Stimulated activated CD4-positive, alpha-beta T cell treated with anti-CD3 and anti-CD28 coated beads, Interleukin-12 subunit alpha, Interleukin-12 subunit beta, amount 100 ng/mL, for 24 hours (primary cell): ENCODE measurements at places on chromosomes 2 and 18.

DNA sequence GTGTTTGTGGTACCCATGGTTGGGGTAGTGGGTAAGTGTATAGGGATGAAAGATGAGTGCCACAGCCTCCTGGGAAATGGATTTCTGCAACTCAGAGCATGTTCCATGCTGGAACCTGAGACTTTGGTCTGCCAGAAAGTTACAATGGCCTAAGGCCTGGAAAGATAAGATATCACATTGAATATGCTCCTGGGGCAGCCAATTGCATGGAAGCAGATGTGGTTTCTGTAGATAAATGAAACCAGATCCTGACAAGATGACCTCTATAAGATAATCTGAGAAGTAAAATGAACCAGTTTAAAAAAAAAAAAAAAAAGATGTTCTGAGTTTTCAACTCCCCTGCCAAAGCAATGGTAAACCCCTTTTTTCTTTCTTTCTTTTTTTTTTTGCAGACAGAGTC is 91.4 kb upstream of the NCK2 start:
- no peak for DNase-seq

DNA sequence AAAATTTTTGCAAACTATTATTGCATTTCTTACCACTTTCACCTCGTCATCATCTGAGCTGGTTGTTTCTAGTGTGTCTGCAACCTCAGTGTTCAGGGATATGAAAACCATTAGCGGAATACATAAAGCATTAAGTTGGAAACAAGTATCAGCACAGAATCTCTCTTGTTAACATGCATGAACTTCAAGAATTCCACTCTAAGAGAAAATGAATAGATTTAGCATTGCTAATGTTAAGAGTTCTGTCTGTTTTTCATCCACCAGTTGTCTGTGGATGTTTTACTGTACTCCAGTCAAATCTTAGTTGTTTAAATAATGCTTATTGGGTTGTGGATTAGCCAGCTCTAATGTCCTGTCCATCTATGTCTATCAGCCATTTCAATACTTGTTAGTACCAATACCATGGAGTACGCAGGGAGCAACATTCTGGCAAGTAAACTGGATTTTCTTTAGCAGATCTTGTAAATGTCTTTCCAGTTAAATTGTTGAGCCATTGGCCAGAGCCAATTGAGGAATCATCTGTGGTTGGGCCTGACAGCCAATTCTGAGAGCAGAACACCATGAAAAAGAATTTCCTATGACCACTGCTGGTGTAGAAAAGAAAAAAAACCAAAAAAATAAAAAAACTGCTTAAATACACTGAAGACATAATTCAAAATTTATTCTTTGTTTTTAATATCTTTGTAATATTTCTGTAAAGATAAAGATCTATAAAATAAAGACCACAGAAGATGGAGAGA is 82.5 kb downstream of the SLC8A1 start:
- no peak for DNase-seq

DNA sequence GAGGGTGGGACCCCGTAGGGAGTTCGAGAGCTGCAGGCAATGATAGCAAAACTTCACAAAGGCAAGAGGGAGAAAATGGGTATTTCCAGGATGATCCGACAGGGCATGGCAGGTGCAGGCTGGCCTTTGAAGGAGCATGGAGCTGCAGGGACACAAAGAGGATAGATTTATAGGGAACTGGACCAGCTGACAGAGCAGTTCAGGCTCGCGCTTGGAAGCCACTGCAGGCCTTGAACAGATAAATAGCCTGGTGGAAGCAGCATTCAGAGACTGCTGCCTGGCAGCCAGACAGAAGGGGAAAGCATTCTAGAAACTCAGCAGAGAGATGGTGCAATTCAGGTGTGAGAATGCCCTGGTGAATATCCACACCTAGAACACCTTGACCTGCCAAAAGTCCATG is 29.3 kb upstream of the CREG2 start:
- DNase-seq = no peak

GRCh38 chr18:41226186-41226585 is 728.8 kb upstream of the PIK3C3 start:
- no peak for DNase-seq

DNA sequence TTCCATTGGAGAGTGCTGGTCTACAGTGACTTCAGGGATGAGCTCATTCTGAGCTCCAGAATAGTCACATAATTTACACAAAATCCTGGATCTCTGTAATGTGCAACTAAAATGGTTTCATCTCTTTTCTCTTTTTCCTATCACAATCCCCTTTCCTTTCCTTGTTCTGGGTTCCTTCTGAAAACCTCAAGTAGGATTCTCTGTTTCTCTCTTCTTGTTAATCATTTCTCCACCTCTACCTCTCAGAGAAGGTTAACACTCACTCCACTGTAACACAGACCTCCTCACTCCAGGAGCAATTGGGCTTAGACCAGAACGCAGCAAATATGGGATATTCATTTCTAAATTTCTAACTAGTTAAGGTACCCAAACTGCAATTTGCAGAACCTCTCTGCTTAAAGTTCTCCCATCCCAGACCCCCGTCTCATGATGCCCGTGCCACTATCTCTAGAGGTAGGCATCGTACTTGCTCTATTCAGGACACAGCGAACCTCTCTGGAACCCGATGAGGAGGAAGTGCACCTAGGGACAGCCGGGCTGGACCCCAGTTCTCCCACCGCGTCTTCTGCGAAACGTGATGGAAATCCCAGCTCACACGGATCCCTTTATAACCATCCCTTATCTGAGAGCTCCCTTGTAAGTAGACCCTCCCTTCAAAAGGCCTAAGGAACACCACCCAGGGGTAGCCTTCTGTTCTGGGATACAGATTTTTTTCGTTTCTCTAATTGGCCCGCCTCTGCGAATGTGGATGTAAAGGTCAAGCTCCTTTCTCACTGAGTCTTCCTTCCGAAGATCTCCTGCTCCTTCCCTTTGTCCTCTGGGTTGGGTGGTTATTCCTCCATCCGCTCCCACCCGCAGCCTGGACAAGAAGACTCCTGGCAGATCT is 1.3 kb downstream of the FOXI3 start:
- DNase-seq = no peak

- no peak for DNase-seq
Observed at GRCh38 chr2:153543635-153544071, 65.1 kb upstream of the RPRM start.

GRCh38 chr2:162258169-162258568 is 14.9 kb upstream of the FAP start:
- no peak for DNase-seq

DNA sequence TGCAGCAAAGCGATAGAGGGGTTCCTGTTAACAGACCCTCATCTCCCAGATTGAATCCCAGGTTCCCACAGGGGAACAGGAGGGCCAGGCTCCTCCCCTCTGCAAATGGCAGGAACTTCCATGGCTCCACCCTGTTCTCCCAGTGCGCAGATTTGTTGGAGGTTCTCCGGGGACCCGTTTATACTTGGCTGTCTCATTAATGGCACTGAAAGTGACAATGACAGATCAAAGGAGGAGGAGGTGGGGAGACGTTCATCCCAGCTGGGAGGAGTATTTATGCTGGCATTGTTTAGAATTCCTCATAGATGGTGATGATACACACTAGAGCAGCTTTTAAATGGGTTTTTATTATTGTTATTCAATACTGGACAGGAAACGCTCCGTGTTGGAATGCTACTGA is 186.9 kb downstream of the LRP1B start:
- DNase-seq = no peak

- no peak for DNase-seq
Observed at GRCh38 chr18:31041271-31042083, 1.1 kb downstream of the DSC3 start.

- no peak for DNase-seq
Observed at GRCh38 chr18:33334781-33335180, 105.7 kb downstream of the CCDC178 start.

- no peak for DNase-seq
Observed at GRCh38 chr2:136532171-136532570, 233.2 kb upstream of the THSD7B start.

- DNase-seq = no peak
Observed at GRCh38 chr2:190088917-190089316, 26.4 kb upstream of the MSTN start.

DNA sequence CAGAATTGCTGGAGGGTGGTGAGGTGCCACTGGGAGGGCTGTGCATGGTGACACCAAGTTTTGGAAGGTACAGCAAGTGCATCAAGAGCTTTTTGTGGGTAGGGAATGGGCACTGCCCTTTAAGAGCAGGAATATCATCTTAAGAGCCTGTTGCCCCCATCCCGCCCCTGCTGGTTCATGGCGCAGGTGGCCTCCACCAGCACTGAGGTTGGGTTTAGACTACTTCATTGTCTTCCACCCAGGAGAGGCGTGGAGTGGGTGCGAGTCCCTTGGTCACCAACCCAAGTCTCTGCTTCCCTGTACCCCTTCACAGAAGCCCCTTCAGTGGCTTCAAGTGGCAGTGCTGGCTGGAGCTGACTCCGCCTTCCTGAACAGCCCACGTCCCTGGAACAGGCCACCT is 7.8 kb downstream of the RNPEPL1 start:
- DNase-seq = no peak

GRCh38 chr2:28606986-28607441 is 111.2 kb downstream of the PLB1 start:
- no peak for DNase-seq

GRCh38 chr2:173451118-173451517 is 96.4 kb downstream of the CDCA7 start:
- no peak for DNase-seq

DNA sequence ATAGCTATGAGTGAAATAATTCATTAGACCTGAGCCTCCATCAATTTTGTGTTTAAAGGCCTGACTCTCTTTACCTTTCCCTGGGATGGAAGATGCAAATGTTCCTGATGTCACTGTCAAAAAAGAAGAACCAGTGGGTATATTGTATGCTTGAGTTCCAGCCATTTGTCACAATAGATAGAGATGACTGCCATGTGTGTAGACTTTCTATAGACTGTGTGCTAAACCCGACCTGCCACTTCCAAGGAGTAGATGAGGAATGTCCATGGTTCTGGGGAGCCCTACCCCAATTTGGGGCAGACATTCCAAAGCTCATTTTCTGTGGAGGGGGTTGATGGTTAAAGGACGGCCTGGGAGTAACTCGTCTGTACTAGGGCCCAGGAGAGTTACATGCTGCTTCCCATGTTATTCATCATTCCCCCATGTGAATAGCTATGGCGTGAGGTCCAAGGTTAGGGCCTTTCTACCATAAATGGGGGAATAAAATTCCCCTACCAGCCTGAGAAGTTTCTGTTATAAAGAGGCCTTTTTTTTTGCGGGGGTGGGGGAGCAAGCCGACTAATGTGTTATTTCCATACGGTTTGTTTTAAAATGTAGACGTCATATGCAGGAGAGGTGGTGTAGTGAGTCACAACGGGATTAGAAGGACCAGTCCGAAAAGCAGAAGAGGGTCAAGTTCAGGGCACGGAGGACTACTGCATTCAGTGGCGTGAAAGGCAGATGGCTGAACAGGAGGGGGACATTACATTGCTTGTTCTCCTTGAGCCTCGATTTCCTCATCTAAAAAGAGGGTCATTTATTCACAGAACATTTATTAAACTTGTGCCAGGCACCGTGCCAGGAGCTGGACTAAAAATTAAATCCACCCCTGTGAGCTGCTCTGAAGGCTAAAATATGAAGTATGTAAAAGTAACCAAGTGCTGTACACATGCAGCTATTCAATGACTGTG is 24.0 kb downstream of the IL1B start:
- DNase-seq = no peak

GRCh38 chr18:40375837-40376236 is 1579.2 kb upstream of the PIK3C3 start:
- DNase-seq = no peak
